KG1 (cell line): ENCODE measurements at places on chromosomes 12 and 14.

DNA sequence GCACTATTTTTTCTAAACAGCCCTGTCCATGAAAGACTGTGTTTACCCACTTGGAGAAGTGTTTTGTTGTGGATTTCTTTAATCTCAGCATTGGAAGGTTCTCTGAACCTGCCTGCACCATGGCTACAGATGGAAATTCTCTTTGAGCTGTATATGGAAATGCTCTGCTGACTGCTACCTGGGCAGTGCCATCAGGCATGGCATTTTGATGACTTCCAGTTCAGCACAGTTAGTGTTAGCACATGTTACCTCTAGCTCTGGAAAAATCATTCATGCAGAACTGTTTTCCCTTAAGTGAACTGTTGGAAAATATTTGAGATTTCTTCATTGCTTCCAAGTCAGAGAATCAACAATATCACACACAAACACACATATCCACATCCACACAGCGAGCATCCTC is 52.6 kb upstream of the RIC8B start:
- no peak for DNase-seq

DNA sequence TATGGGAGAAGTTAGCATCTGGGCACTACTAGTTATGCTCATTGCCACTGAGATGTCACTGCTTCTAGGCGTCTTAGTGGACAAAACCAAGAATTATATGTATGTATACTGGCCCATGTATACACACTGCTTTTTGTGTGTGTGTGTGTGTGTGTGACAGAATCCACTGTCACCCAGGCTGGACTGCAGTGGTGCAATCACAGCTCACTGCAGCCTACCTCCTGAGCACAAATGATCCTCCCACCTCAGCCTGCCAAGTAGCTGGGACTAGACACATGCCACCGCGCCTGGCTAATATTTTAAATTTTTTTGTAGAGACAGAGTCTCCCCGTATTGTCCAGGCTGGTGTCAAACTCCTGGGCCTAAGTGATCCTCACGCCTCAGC is 25.2 kb downstream of the LIMA1 start:
- DNase-seq = no peak

GRCh38 chr12:106144847-106145246 is 6.1 kb upstream of the NUAK1 start:
- no peak for DNase-seq

DNA sequence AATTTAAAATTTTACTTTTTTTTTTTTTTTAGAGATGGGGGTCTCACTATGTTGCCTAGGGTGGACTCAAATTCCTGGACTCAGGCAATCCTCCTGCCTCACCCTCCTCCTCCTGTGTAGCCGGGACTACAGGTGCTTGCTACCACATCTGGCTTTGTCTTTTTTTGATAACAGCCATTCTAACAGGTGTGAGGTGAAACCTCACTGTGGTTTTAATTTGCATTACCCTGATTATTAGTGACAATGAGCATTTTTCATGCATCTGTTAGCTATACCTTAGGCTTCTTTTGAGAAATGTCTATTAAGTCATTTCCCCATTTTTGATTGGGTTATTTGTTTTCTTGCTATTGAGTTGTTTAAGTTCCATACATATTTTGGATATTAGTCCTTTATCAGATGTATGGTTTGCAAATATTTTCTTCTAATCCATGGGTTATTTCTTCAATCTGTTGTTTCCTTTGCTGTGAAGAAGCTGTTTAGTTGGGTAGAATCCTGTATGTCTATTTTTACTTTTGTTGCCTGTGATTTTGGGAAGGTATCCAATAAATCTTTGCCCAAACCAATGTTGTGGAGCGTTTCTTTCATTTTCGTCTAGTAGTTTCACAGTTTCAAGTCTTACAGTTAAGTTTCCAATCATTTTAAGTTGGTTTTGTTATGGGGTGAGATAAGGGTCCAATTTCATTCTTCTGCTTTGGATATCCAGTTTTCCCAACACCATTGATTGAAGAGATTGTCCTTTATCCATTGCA is 86.1 kb downstream of the MYF5 start:
- no peak for DNase-seq

- DNase-seq = no peak
Observed at GRCh38 chr12:11718768-11719253, 69.3 kb downstream of the ETV6 start.

- DNase-seq = no peak
Observed at GRCh38 chr14:79530555-79530954, 680.7 kb downstream of the DIO2 start.

DNA sequence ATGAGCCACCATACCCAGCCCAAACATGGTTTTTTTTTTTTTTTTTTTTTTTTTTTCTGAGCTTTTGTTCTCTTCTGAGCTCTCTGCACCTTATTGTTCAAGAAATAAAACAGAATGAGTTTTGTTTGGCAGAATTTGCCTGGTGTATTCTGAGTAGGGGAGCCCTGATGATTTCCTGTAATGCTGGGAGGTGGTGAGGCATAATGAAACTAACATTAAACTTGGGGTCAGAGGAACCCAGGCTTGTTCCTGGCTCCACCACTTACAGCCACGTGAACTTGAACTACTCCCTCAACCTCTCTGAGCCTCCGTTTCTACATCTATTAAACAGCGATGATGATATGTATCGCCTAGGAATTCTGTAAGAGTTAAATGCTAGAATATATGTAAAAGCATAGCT is 276.3 kb upstream of the CRY1 start:
- DNase-seq = no peak

DNA sequence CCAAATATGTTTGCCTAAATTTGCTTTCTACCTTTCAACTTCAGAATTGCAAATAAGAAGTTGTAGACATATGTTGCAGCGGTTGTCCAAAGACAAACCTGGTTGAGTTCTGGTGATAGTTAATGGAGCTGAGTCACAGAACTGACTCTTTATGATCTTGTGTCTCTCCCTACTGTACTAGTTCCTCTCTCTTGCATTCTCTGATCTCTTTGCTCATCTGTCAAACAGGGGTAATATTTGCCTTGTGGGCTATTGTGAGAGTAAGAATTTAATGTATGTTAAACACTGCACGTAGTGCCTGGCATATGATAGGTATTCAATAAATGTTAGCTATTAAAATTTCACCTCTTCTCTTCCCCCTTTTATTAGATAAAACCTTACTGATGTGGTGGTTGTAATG is 283.5 kb upstream of the RGS6 start:
- no peak for DNase-seq

GRCh38 chr12:67720351-67720856 is 71.9 kb downstream of the DYRK2 start:
- no peak for DNase-seq

DNA sequence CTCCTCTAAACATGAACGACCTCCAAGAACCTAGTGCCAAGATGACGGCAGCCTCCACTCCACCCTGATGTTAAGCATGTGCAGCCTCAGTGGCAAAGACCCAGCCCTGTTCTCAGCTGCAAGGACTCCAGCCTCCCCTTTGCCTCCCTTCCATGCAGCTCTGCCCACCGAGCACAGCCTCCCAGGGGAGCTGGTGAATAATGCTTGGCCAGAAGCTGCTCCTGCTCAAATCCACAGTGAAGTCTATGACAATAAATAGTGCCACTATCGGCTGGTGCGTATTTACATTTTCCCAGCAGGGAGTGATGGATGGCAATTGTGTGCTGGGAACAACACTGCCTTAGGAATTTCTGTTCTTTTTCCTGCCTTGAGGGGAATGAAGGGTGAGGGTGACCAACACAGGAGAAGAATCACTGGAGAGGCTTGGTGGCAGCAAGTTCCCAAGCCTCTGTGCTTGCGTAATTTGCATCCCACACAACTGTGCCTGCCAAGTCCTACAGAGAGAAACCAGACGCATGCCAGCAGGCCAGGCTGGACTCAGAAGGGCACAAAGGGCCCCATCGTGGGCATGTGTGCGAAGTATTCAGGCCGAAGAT is 29.9 kb upstream of the TC2N start:
- no peak for DNase-seq

GRCh38 chr12:94637390-94638113 is 12.8 kb downstream of the TMCC3 start:
- no peak for DNase-seq

- no peak for DNase-seq
Observed at GRCh38 chr14:100589760-100590469, 2.7 kb upstream of the BEGAIN start.
